ENCODE measurements at places on chromosomes 7 and 10. TPM values are rescaled to one million over a fixed set of nuclear protein-coding genes. Genes with fewer than 3 reads are reported as not detected.

Gene GIMAP1
- total RNA-seq, result not detected

Gene NAMPT
- total RNA-seq, result 111 TPM

Gene ASIC3
- total RNA-seq, result 3.0 TPM

Gene NRP1
- 22.1 TPM for total RNA-seq

Gene DYNC1I1
- 23.1 TPM for total RNA-seq

Gene CHAT
- not detected for total RNA-seq

Gene SLC39A12
- total RNA-seq, result not detected

Gene PLCE1
- total RNA-seq, result 22.8 TPM

Gene CABCOCO1
- total RNA-seq, result 1.2 TPM

GRCh38 chr10:60140651-60141632 is 234.6 kb upstream of the CCDC6 start:
- DNase-seq, result peak; percentile 84

DNA sequence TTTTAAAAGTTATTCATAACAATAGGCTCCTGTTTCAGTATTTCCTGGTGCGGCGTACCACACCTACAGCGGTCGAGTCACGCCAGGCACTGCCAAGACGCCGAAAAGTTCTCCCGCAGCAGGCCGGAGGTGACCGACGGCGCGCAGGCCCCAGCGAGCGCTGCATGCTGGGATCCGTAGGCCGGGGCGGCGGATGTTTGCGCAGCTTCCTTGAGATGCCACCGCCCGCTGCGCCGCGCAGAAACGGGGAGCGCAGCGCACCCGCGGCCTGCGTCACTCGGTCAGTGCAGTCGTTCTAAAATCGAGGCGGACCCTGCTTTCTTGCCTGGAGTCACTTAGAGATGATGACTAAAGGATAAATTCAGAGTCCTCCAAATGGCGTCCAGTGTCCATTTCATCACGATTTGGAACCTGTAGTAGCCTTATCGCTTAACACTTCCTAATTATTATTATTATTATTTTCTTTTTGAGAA is 1.3 kb upstream of the KIF11 start:
- peak; percentile 93 for DNase-seq

DNA sequence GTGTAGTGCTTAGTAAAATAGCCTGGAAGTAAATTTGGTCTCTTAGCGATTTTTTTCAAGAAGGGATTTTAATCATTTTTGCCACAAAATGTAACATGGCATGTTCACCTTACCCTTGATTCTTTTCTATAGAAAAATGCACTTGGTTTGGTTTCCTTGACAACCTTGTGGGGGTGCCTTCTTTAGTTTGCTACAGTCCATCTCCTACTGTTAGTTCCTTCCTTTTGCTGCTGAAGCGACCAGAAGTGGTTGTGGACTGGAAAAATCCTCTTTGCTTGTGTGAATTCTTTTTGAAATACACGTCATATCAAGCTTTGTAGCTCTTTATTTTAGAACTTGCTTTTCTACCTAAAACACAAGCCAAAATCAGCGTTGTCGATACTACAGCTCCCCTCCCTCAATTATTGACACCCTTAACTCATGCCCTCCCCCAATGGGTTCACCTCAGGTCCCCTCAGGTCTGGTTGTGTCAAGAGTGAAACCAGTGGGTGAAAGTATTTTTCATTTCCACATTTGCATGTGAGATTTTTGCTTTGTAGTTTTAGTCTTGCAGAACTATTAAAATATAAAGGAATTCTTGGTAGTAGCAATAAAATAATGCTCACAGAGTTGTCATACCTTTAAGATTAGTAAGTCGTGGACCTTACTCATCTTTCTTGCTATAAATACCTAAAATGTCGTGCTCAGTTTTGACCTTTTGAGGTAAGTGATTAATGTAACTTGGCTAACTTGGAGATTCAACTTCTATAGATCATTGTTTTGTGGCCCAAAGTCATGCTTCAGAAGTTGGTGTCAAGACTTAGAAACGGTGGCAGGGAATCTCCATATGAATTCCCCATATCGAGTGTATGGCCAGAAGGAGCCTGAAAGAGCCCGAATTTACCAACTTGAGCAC is 1.5 kb downstream of the ACTR3B start:
- peak; percentile 28 for DNase-seq

- DNase-seq, result no peak
These were observed 353.5 kb downstream of the PAXIP1 start for GRCh38 chr7:154649434-154649833.

GRCh38 chr7:26284995-26285632 is 6.5 kb upstream of the SNX10 start:
- no peak for DNase-seq

DNA sequence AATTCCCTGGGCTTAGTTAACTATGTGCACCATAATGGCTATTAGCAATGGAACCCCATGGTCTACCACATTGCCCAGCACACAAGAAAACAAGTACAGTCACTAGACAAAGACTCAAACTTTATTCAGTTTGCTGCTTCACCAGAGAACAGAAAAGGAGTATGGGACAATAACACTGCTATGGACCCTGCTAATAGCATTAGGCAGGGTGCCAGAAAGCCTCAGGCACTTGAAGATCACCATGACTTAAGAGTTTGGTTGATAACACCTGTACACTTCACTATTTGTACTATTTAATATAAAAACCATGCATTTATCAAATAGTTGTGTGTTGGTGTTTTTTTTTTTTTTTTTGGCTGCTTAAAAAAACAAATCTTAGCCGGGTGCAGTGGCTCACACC is 159.6 kb downstream of the KMT2E start:
- no peak for DNase-seq

GRCh38 chr10:49323171-49323895 is 24.4 kb downstream of the C10orf71 start:
- DNase-seq, result no peak

- DNase-seq, result no peak
These were observed 3.9 kb upstream of the ITGB1 start for GRCh38 chr10:32961895-32962369.

GRCh38 chr10:71981876-71982230 is 17.7 kb downstream of the CHST3 start:
- DNase-seq, result no peak

- no peak for DNase-seq
These were observed 31.6 kb downstream of the NKX2-3 start for GRCh38 chr10:99564361-99564760.

DNA sequence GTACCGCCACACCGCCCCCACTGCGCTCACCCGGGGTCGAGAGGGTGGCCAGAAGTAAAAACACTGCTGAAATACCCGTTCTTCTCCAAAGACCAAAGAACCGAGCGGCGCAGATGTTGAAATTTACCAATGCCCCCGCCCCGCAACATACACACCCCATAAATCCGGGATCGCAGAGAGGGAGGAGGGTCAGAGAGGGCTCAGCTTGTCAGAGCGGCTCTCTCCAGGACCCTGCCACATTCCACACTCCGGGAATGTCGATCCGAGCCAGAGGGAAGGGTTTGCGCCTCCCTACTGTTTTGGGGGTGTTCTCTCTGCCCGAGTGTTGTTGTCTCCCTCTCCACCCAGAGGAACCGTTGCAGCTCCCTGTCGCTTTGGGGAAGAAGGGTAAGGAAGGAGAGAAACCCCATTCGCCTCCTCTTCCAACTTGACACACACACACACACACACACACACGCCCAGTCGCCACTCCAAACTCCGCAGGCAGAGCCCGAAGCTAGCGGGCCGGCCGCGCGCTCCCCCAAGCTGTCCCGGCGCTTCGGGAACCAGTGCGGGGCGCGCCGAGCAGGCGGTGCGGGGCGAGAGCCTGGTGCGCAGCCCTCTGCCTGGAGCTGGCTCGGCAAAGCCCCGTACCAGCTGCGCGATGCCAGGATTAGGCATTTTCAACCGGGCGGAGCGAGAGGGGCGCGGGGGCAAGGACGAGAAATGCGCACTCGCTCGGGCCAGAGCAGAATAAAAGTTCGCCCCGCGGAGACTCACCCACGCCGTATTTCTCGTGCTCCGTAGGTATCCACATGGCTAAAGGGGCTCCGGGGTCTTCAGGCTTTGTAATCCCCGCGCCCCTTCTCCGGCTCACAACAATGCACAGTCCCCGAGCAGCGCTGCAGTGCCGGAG is 609 bp downstream of the DOCK4 start:
- DNase-seq, result peak; percentile 89

DNA sequence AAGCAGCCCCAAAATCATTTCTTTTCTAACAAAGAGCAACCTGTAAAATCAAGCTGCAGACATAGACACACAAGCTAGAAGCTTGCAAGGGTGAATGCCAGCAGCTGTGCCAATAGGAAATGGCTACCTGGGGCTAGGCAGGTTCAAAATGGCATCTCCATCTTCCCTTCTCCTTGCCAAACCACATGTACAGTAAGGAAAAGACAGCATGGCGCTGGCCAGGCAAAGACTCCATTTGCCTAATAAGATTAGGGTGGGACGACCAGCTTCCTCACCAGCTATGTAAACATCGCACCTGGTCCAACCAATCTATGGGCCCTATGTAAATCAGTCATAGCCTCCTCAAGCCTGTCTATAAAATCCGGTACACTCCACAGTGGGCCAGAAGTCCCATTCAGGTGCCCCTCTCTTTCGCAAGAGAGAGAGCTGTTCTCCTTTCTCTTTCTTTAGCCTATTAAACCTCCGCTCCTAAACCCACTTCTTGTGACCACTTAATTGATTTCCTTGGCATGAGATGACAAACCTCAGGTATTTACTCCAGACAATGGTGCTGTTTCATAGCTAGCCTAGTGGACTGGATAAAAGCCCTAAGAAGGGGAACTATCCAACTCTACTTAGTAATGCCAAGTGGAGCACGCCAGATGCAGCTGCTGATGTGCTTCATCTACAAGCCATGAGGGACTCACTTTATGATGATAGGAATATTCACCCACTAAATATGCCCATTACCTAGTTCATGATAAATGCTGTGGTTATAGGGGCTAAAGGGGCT is 44.1 kb downstream of the HTR7 start:
- no peak for DNase-seq

DNA sequence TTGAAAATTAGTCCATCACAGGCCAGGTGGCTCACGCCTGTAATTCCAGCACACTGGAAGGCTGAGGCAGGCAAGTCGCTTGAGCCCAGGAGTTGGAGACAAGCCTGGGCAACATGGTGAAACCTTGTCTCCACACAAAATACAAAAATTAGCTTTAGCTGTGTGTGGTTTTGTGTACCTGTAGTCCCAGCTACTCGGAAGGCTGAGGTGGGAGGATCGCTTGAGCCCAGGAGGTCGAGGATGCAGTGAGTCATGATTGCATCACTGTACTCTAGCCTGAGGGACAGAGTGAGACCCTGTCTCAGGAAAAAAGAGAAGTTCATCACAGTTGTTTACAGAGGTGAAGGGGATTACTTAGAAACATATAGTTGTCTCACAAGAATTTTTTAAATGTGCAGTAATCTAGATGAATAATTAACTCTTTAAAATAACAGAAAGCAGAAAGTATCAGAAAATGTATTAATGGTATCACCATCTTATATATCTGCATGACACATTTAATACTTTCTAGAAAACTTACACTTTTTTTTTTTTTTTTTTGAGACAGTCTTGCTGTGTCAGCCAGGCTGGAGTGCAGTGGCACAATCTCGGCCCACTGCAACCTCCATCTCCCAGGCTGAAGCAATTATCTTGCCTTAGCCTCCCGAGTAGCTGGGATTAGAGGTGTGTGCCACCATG is 8.9 kb downstream of the LCOR start:
- no peak for DNase-seq

DNA sequence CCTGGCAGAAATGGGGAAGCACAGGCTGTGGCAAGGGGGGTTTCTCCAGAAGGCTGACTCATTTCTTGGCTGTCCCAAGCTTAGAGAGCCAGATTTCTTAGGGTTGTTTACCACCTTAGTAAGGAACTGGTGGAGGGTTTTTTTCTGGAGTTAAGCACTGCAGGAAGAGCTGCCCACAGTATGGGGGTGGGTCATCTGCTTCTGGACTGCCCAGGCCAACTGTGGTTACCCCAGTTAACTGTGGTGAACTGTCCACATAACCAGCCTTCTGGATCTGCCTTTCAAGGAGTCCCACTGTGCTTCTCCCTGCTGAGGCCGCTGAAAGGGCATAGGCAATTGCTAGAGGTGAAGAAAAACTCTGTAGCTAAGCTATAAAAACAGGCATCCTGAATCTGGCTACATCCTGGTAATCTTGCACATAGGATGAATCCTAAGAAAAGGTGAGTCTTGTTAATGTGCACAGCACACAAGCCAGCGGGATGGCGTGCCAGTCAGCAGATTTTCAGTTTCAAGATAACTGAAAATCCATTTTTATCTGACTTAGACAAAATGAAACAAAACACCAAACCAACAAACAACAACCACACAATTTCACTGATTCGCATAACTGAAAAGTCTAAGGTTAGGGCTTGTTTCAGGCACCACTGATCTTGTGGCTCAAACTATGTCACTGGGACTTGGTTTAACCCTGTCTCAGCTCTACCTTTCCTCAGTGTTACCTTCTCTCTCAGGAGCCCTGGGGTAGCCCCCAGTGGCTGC is 21.6 kb upstream of the TSPAN33 start:
- no peak for DNase-seq

DNA sequence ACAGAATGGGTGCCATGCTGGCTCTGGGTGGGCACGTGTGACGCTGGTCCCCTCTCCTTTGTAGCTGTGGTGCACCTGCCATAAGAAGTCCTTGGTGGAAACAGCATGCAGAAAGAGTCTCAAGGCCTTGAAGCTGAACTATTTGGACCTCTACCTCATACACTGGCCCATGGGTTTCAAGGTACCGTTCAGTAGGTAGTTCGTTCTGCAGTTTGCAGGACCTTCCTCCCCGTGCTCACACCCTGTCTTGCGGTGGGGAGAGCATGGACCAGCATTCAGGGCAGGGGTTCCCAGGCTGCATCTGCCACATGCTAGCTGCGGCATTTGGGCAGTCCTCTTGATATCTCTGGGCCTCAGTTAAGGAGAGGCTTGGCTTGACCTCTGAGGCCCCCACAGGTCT is 7.3 kb downstream of the AKR1E2 start:
- no peak for DNase-seq

DNA sequence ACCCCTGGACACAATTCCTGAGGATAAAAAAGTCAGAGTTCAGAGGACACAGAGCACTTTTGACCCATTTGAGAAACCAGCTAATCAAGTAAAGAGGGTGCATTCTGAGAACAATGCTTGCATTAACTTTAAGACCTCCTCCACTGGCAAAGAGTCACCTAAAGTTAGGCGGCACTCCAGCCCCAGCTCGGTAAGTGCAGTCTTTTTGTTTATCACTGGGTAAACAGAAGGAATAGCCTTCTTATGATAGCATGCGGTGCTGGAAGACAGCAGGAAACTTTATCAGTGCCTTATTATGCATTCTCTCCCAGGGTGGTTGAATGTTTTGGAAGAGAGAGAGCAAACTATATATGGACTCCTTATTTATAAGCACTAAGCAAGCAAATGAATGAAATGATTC is 130.5 kb downstream of the CDK14 start:
- peak; percentile 55 for DNase-seq

- DNase-seq, result no peak
These were observed 549 bp upstream of the DDX50 start for GRCh38 chr10:68900427-68901104.

GRCh38 chr7:155213385-155213784 is 84.3 kb upstream of the INSIG1 start:
- no peak for DNase-seq
